ENCODE measurements at places on chromosomes 1 and 21.

DNA sequence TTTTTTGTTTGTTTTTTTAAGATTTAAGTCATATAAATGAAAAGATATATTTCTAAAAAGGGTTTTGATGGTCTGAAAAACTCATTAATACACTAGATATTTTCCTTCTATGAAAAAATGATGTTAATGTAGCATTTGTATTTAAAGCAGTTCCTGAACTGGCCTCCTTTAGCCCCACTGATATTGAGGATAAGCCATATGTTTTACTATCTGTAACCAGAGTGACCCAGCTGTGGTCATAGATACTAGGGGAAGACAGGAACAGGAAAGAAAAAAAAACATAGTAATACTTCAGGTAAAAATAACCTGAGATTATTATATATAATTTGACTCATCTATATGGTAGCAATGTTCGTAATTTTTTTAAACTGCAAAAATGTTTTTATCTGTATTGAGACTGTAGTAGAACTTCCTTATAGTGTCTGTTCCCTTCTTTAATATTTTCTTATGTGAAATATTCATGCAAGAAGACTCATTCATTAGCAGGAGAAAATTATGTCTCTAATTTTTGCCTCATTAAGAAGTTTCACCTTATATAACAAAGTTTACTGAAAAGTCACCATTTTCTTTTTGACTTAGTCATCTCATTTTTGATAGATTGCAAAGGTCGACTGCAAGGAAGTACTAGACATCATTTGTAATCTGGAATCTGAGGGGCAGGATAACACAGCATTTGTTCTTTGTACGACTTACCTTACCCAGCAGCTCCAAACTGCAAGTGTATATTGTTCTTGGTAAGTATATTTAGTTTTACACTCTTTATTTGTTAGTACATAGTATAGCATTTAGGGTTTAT lies 25.6 kb upstream of the TMCO2 start:
- no peak for DNase-seq
- H3K27me3 ChIP-seq, result no peaks in the 10 kb centered on the region
- H3K4me3 ChIP-seq, result no peak overlapping the region

DNA sequence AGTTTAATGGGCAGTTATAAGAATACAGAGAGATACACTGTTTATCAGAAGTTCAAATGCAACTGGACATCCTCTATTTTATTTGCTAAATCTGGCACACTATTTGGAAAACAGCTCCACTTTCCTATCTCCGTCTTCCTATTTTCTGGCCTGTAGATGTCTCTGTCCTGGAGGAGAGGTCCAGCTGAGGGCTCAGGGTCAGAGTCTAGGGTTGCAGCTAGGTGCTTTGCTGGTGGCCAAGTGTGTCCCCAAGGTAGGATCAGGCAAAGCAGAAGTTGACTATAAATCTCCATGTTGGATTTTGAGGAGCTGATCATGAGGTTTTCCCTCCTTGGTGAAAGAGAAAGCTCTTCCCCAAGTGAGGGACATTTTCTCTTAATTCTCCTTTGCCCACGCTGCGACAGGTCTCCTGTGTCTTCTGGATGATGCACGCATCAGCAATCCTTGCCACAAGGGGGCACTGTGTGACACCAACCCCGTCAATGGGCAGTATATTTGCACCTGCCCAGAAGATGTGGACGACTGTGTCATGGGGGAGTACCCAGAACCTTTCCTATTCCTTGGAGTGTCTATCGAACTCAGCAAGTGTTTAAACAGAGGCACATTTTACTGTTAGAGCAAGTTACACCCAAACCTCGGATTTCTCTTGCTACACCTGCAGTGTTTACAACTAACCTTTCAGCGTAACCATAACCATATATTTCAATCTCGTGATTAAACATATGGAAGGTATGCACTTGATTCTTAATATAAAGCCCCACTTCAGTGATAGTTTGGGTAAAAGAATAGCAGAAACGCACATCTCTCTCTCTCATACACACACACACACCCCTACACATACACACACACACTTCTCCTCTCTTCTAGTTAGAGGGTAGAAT lies 10.2 kb downstream of the ADAM30 start:
- no peak overlapping the region for H3K27ac ChIP-seq
- no peaks in the 10 kb centered on the region for H3K27me3 ChIP-seq
- H3K4me3 ChIP-seq, result no peak overlapping the region
- H3K4me1 ChIP-seq, result no peaks in the 10 kb centered on the region

GRCh38 chr1:59952065-59952464 lies 25.5 kb upstream of the CYP2J2 start:
- no peaks in the 10 kb centered on the region for H3K27me3 ChIP-seq
- DNase-seq, result no peak
- H3K36me3 ChIP-seq, result no peaks in the 10 kb centered on the region
- H3K27ac ChIP-seq, result no peak overlapping the region
- H3K4me3 ChIP-seq, result no peak overlapping the region

GRCh38 chr1:230359992-230360668 lies 66.0 kb downstream of the PGBD5 start:
- no peak for DNase-seq
- H3K4me3 ChIP-seq, result no peak overlapping the region
- no peak overlapping the region for H3K27ac ChIP-seq
- peaks cover 2% of the 10 kb centered on the region for H3K36me3 ChIP-seq
- no peaks in the 10 kb centered on the region for H3K4me1 ChIP-seq

DNA sequence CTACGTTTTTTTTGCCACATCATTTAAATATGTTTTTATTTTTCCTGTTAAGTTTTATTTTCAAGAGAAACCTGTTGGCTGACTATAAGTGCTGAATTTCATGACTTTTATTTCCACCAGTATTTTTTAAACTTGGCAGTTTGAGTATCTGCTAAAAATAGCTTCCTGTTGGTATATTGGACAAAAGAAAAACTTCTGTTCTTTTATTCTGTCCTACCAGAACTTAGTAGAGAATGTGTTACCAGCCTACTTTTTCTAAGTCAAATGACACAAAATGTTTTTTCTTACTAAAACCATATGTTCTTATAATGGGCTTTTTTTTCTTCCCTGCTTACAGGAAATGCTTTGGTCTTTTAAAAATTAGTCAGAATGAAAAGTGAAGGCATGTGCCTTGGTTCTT lies 7.6 kb downstream of the DR1 start:
- no peak overlapping the region for H3K4me3 ChIP-seq
- H3K4me1 ChIP-seq, result peaks cover 2% of the 10 kb centered on the region
- peaks cover 54% of the 10 kb centered on the region for H3K36me3 ChIP-seq
- no peak for DNase-seq
- H3K27me3 ChIP-seq, result no peaks in the 10 kb centered on the region

DNA sequence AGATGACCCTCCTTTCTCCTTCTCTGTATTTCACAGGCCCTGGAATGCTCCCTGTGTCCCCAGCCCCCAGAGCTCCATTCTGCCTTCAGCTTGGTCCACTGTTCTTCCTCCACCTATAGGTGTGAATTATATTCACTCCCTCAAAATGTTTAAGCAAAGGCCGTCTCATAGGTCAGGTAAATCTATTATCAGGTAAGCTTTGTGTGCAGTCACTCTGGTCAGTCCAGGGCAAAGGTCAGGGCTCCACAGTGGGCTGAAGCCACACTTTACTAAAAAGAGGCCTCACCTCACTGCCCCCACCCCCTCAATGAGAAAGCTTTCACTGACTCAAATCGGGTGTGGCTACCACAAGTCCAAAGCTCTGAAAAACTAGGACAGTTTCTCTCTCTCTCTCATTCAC lies 65.9 kb downstream of the DNTTIP2 start:
- H3K27ac ChIP-seq, result no peak overlapping the region
- peaks cover 6% of the 10 kb centered on the region for H3K4me1 ChIP-seq
- no peak for DNase-seq
- H3K27me3 ChIP-seq, result no peaks in the 10 kb centered on the region

- H3K27me3 ChIP-seq, result no peaks in the 10 kb centered on the region
- H3K4me3 ChIP-seq, result no peak overlapping the region
- DNase-seq, result no peak
- no peak overlapping the region for H3K27ac ChIP-seq
- H3K36me3 ChIP-seq, result no peaks in the 10 kb centered on the region
- peaks cover 9% of the 10 kb centered on the region for H3K4me1 ChIP-seq
Observed at GRCh38 chr1:203219934-203220333, 9.5 kb downstream of the CHIT1 start.

GRCh38 chr1:9362488-9362887 lies 69.8 kb downstream of the SPSB1 start:
- no peak overlapping the region for H3K27ac ChIP-seq
- no peak for DNase-seq
- H3K4me3 ChIP-seq, result no peak overlapping the region

GRCh38 chr1:154568157-154568815 lies 708 bp downstream of the CHRNB2 start:
- no peak overlapping the region for H3K27ac ChIP-seq
- peaks cover 8% of the 10 kb centered on the region for H3K4me1 ChIP-seq
- peaks cover 5% of the 10 kb centered on the region for H3K27me3 ChIP-seq
- DNase-seq, result no peak
- no peaks in the 10 kb centered on the region for H3K36me3 ChIP-seq

DNA sequence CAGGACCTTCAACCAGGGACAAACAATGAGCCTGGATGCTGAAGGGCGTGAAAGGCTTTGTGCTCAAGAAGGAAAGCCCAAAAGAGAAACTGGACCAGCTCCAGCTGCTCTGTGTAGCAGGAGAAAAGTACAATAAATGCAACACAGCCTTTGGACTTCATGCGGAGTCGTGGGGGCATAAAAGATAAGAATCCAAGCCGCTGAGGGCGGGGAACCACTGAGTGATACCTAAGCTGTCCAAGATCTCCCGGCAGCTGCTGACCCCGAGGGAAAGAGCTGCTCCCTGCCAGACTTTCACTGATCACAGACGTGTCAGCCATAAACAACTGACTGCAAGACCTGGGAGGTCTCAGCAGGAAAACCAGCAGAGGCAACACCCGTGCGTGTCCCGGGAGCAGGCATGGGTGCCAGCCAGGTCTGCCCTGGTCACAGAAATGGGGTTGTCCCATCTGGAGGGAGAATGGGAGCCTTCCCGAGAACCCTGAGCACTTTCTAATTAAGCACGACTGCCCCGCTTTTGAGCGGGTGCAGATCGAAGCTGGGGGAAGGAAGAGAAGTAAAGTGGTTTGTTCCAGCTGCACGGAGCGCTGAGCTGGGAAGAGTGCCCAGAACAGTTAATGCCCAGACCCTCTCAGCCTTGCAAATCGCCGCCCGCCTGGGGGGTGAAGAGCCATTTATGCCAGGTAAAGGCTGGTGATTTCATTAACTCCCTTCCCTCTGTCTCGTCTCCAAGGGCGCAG lies 68.3 kb upstream of the TARDBP start:
- no peaks in the 10 kb centered on the region for H3K27me3 ChIP-seq
- no peak overlapping the region for H3K4me3 ChIP-seq
- H3K4me1 ChIP-seq, result no peaks in the 10 kb centered on the region
- no peak overlapping the region for H3K27ac ChIP-seq

GRCh38 chr1:201632364-201632952 lies 93.5 kb downstream of the NAV1 start:
- H3K36me3 ChIP-seq, result no peaks in the 10 kb centered on the region
- DNase-seq, result no peak
- H3K4me3 ChIP-seq, result no peak overlapping the region
- no peak overlapping the region for H3K27ac ChIP-seq
- no peaks in the 10 kb centered on the region for H3K27me3 ChIP-seq

- H3K4me1 ChIP-seq, result peaks cover 21% of the 10 kb centered on the region
- peak overlapping the region; percentile 43 for H3K4me3 ChIP-seq
- H3K27ac ChIP-seq, result no peak overlapping the region
- H3K27me3 ChIP-seq, result no peaks in the 10 kb centered on the region
- DNase-seq, result peak; percentile 64
Observed at GRCh38 chr1:27658951-27659496, 13.0 kb downstream of the IFI6 start.

DNA sequence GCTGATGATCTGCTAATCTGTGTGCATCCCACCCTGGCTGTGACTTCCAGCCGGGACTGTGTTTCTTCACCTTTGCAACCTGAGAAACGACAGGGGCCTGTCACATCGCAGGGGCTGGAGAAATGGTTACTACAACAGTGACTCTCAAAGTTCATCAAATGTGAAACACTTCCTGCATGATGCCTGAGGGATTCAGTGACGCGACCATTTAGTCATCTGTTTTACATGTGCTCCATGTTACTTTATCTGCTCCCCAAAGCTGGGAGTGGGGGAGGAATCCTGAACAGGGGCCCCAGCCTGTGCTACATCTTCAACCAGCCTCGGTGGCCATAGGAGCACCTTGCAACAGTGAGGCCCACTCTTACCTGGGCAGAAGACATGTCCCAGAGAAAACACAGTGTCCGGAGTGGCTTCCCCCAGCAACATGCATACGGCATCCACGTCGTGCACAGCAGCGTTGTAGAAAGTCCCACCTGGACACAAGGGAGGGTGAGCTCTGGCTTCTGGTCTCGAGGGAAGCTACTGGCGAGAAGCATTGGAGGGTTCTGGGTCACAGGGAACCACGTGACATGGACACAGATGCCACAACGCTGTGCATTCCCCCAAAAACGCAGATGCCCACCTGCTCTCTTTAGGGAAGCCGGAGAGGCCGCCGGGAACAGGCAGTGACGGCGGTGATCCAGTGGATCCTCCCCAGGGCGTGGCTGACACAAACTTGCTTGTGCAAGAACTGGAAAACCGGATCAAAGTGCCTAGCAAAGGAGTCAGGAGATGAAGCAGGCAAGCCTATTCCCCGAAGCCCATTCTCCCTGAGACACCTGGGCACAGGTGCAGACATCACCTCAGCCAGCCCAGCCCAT lies 9.6 kb upstream of the CCDC27 start:
- H3K4me3 ChIP-seq, result no peak overlapping the region
- peaks cover 14% of the 10 kb centered on the region for H3K4me1 ChIP-seq
- H3K36me3 ChIP-seq, result peaks cover 38% of the 10 kb centered on the region

DNA sequence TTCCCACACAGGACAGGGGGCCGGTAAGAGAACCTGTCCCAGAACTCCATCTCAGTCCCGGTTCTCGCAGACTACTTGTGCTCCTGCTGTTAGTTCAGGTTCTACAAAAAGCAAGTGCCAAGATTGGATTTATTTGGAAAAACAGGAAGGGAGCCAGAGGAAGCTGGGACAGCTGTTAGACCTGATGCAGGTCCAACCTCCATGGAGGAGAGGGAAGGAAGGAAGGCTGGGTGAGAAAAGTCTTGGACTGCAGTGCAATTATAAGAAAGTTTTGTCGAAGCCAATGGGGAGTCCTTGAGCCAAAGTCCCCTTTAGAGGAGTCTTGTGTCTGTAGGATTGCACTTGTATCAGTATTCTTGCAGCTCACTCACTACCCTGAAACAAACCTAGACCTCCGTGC lies 191.2 kb downstream of the GREM2 start:
- no peaks in the 10 kb centered on the region for H3K36me3 ChIP-seq
- no peak overlapping the region for H3K4me3 ChIP-seq
- DNase-seq, result no peak
- H3K27me3 ChIP-seq, result no peaks in the 10 kb centered on the region
- no peak overlapping the region for H3K27ac ChIP-seq

GRCh38 chr1:64887689-64888217 lies 78.6 kb downstream of the JAK1 start:
- DNase-seq, result no peak
- H3K36me3 ChIP-seq, result no peaks in the 10 kb centered on the region
- H3K4me3 ChIP-seq, result no peak overlapping the region
- H3K27ac ChIP-seq, result no peak overlapping the region
- no peaks in the 10 kb centered on the region for H3K27me3 ChIP-seq
- peaks cover 9% of the 10 kb centered on the region for H3K4me1 ChIP-seq

DNA sequence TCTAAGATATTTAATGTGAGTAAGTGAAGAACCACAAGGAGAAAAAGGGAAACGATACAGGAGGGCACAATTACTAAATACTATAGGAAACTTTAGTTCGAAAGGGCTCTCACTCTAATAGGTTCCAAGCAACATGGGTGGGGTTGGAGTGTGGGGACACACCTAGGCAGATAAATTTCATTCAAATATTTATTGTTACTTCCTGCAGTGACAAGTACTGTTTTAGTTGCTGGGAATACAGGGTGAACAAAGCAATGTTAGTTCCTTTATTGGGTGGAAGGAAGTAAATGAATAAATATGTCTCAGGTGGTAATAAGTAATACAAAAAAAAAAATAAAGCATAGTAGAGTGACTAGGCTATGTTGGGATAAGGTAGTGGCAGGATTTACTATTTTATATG lies 73.2 kb upstream of the B3GALT2 start:
- H3K4me3 ChIP-seq, result no peak overlapping the region
- H3K27ac ChIP-seq, result no peak overlapping the region

All from H1 (cell line).